Right lung (tissue), 10 donors: ENCODE measurements at places on chromosomes 12 and 14. TPM values are rescaled to one million over a fixed set of nuclear protein-coding genes. Genes with fewer than 3 reads are reported as not detected.

The BMAL2 gene
- 3.7 TPM for polyA plus RNA-seq

DNA sequence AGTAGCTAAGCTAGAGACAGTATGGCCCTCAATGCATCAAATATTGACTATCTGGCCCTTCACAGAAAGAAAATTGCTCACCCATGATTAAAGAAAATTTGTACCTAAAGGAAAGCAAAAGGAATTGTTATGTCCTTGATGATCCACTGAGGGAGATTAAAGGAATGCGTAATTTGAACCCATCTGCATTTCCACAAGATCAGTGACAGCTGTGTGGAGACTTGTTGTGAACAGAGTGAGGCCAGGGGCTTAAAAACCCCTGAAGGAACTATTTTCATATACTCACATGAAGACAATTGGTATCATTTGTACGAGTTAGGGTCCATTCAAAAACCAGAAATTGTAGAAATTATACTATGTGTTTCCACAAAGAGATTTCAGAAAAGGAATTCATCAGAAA, 1908.1 kb upstream of the SEL1L start:
- DNase-seq, result no peak

The OASL gene
- polyA plus RNA-seq, result 0.15 TPM

The FOXA1 gene
- 55.6 TPM for polyA plus RNA-seq

The GLT8D2 gene
- 37.4 TPM for polyA plus RNA-seq

The DLK1 gene
- polyA plus RNA-seq, result 2.8 TPM

The PGF gene
- 14.1 TPM for polyA plus RNA-seq

- DNase-seq, result no peak
Observed at GRCh38 chr14:26379951-26380350, 217.9 kb downstream of the NOVA1 start.

DNA sequence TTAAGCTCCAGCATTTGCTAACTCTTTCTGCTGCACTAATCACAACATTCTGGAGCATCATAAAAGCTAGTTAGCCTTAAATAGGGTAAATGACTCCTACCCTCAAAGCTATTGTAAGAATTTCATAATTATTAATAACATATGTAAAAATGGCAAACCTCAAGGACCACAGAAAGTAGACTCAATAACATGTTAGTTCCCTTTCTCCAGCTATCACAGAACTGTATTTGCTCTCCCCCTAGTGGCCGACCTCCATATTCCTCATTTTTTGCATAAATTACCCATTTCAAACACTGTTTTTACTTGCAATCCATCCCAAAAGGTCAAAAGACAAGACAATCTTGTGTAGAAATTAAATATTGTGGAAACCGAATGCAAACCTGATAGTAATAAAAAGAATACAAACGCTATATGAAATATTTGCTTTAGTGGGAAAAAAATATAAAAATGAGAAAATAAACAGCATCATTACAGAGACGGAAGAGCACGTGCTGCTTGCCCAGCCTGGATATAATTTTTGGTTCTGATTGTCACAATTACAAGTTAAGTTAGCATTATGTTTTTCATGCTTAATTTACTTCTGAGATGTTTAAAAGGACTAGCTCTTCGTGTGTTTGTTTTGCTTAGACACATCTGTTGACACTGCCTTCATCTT, 97.9 kb downstream of the RERGL start:
- peak; percentile 9 for DNase-seq

GRCh38 chr14:101464984-101465794, 96.1 kb upstream of the DIO3 start:
- no peak for DNase-seq

DNA sequence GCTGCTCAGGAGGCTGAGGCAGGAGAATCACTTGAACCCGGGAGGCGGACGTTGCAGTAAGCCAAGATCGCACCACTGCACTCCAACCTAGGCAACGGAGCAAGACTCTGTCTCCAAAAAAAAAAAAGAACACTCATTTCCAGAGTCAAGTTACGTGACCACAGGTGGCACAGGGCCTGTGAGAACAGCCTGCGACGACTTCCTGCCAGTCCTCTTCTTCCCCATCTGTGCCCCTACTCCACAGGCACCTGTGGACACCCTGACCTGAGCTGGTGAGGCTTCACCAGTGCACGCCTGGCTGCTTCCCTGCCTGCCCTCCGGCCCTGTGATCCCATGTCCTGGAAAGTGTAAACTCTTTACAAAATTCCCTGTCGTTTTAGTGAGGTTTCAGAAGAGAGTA, 77.7 kb downstream of the PPP2R5C start:
- no peak for DNase-seq

The AKAP5 gene
- 2.4 TPM for polyA plus RNA-seq

GRCh38 chr12:76798864-76799263, 34.9 kb downstream of the ZDHHC17 start:
- DNase-seq, result no peak

DNA sequence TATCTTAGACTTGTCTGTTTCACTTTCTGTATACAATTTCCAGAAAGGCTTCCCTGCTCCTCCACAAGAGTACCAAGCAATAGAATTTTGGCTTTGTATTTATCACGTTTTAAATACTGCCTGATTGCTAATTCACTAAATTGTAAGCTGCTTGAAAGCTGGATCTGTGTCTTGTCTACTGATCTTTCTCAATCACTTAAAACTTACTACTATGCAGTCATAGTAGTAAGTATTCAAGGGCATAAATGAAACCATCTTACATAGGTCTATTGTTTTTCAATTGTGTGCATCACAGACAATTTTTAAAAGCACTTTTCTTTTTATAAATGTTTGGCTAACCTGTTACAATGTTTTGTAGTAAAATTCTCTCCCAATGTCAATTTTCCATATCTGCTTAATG, 1.2 kb upstream of the GLIPR1L2 start:
- no peak for DNase-seq

The CMA1 gene
- not detected for polyA plus RNA-seq

DNA sequence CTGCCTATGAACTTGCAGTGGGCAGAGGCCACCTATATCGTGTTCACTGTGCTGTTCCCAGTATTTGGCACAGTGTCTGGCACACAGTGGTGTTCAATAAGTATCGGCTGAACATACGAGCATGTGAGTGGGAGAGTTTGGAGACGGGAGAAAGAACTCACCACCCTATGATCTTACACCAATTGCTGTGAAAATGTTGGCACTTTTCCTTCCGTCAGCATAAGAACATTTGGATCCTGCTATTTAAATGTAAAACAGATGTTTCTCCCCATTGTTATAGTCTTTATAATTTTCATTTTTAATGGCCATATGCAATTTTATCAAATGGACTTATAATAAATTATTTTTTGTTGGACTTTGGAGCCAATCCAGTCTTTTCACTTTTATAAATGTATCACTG, 144.4 kb downstream of the EFCAB11 start:
- no peak for DNase-seq

- DNase-seq, result no peak
Observed at GRCh38 chr12:47954467-47955045, 8.8 kb upstream of the TMEM106C start.

DNA sequence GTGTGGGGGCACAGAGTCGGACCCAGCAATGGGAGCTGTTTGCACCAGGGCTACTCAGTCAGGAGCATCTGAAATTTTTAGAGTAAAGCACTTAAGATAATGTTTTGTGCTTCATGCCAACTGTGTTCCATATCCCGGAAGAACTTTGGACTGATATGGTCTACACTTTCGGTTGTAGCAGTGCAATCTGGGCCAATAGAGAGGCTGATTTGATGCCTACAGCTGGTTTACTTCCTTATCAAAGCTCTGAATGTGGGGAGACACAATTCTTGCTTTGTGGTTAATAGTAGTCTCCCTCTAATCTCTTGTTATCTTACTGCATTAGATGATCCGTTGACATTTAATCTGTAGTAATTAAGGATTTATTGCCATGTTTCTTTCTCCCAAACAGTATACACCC, 7.8 kb upstream of the VDR start:
- DNase-seq, result no peak

- no peak for DNase-seq
Observed at GRCh38 chr14:86574778-86575129, 1044.8 kb downstream of the FLRT2 start.
